Fibroblast of skin of abdomen (primary cell): ENCODE measurements at places on chromosomes 2 and 18.
A peak's percentile ranks its signal among the peaks of the same experiment; 100 is the strongest.

GRCh38 chr18:63775166-63775730 is at the start of gene SERPINB7:
SERPINB7 (plus strand) TSS chr18:63775418; CDS start chr18:63782373, 6,955 bp downstream.
- DNase-seq, result peak; percentile 93

DNA sequence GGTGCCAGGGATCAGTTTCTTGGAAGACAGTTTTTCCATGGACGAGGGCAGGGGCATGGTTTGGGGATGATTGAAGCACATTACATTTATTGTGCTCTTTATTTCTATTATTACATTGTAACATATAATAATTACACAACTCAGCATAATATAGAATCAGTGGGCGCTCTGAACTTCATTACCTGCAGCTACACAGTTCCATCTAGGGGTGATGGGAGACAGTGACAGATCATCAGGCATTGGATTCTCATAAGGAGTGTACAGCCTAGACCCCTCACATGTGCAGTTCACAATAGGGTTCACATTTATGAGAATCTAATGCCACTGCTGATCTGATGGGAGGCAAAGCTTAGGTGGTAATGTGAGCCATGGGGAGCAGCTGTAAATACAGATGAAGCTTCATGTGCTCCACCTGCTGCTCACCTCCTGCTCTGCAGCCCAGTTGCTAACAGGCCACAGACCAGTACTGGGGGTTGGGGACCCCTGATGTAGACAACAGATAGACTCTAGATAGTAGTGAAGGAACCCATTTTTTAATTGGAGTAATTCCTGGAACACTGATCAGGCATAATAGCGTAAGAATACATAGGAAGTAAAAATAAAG is 41.5 kb upstream of the MC4R start:
- peak; percentile 26 for DNase-seq

DNA sequence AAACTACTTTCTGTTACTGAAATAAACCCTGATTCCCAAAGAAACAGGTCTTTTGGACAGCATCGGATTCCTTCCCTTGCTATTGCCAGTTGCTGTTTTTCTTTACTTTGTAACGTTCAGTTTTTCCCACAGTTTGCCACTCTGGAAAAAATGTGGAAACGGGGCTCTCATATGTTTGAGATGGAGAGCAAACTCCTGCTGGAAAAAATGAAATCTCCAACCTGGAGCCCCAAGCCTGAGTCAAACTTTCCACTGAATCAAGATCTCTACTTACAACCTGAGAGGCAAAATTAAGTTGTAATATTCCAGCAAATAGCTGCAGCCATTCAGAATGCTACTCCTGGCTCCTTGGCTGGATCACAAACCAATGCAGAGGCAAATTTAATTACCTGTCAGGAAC is 270.7 kb downstream of the SRBD1 start:
- DNase-seq, result no peak

DNA sequence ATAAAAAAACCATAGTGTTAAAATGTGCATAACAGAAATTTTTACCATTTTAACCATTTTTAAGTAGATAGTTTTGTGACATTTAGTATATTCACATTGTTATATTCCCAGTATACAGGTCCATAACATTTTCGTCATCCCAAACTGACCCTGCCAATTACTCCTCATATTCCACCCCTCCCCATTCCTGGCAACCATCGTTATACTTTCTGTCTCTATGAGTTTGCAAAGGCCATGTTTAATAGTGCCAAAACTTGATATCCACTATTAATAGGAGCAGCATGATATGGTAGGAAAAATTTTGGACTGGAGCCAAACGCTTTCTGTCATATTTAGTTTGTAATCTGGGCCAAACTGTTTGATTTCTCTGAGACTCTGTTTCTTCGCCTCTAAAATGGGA is 30.9 kb downstream of the PLCL1 start:
- DNase-seq, result no peak

DNA sequence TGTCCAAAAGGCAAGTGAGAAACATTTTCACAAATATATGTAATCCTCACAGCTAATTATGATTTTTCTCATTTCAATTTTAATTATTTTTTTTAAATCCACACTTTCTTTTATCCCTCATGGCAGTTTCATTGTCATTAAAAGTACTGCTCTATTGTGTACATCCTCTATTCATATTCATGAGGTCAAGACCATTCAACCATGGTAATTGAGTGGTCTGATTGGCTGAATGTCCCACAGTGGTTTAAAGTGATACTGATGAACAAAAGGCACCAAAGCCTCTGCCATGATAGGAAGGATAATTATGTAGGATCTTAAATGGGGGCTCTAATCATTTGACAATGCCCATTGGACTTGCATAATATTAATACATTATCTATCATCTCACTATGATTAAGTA is 108.4 kb upstream of the EPHA4 start:
- no peak for DNase-seq

GRCh38 chr2:98477506-98477905 is 32.8 kb downstream of the INPP4A start:
- DNase-seq, result no peak

DNA sequence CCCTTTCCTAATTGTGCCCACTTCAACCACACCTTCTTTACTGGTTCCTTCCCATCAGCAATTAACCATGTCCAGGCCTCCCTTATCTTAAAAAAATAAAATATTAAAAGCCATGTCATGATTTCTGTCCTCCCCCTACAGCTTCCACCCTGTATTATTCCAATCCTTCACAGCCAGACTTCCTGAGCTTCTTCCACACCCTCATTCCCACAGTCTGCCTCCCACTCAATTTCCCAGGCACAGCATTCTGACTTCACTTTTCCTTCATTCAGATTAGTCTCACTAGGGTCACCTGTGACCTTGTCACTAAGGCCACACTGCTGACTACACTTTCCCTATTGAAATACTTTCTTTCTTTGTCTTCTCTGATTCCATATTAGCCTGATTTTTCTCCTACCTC is 159.4 kb downstream of the DIS3L2 start:
- DNase-seq, result no peak

- DNase-seq, result peak; percentile 88
These were observed 320.1 kb downstream of the OSR1 start for GRCh38 chr2:19038071-19039015.

- DNase-seq, result no peak
These were observed 161.8 kb downstream of the DLGAP1 start for GRCh38 chr18:4293337-4293736.

- peak; percentile 45 for DNase-seq
These were observed 100.1 kb downstream of the SLC25A12 start for GRCh38 chr2:171793691-171794678.

DNA sequence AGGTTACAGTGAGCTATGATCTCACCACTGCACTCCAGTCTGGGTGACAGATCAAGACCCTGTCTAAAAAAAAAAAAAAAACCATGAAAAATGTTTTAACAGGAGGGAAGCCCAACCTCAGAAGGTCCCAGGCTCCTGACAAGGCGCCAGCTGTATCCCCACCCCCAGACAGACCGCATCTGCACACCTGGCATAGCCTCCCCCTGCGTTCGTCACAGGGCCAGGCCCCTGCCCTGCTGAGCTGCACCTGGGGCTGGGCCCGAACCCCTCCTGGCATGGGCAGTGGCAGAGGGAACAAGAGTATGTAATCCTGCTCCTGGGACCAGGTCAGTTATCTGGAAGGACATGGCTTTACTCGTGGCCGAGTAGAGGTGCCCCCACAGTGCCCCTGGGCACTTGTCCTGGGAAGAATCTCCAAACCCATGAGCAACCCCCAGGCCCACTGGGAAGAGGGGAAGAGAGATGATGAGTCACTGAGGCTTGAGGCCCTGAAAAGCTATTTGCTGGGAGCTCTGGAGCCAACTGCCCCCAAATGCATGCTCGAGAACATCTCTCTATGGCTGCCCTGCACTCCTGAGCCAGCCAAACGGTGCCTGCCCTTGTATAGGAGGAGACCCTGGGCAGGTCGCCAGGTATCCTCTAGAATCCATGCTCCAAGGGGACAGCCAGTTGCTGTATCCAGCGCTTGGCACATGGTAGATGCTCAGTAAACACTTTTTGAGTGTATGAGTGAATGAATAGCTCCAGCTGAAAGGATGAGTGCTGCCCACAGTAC is 265.5 kb downstream of the ATAD2B start:
- no peak for DNase-seq

DNA sequence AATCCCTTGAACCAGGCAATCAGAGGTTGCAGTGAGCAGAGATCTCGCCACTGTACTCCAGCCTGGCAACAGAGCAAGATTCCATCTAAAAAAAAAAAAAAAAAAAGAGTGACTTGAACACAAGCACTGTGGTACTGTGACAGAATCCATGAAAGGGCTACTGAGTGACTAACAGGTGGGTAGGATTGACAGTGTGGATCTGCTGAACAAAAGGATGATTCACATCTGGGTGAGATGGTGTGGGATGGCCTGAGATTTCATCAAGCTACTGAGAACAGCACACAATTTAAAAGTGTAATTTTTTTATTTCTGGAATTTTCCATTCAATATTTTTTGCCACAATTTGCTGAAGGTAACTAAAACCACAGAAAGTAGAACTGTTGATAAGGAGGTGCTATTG is 13.3 kb upstream of the SP3 start:
- no peak for DNase-seq

- no peak for DNase-seq
These were observed 100.6 kb downstream of the TFCP2L1 start for GRCh38 chr2:121184248-121184862.

GRCh38 chr2:78967294-78967693 is 58.2 kb upstream of the REG3G start:
- no peak for DNase-seq

- no peak for DNase-seq
These were observed 116.9 kb downstream of the SMAD7 start for GRCh38 chr18:48833701-48834412.

- peak; percentile 55 for DNase-seq
These were observed 102.0 kb upstream of the LRATD1 start for GRCh38 chr2:14530506-14530905.

GRCh38 chr18:23528580-23529472 is 25.5 kb downstream of the RMC1 start:
- no peak for DNase-seq

GRCh38 chr2:71277536-71278103 is 50.7 kb upstream of the PAIP2B start:
- peak; percentile 2 for DNase-seq

- DNase-seq, result no peak
These were observed 221.4 kb upstream of the ST6GAL2 start for GRCh38 chr2:107107351-107107750.

GRCh38 chr18:31506024-31506742 is 8.2 kb downstream of the DSG2 start:
- peak; percentile 16 for DNase-seq

DNA sequence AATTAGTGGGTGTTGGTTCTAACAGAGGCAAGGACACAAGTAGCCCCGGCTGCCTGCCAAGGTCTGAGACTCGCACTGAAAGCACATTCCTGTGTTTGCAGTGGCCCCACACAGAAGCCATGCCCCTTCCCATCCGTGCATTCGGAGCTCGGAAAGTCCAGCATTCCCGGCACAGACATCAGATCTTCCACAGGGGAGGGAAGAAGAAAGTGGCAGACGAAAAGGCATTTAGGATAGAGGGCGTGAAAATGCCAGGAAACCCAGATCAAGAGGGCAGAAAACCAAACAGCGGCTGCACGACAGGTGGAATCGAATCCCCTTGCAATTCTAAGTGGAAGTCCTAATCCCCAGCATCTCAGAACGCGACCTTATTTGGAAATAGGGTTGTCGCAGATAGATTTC is 105.5 kb upstream of the ASB18 start:
- DNase-seq, result no peak

GRCh38 chr2:120857931-120858330 is 122.3 kb downstream of the GLI2 start:
- no peak for DNase-seq

DNA sequence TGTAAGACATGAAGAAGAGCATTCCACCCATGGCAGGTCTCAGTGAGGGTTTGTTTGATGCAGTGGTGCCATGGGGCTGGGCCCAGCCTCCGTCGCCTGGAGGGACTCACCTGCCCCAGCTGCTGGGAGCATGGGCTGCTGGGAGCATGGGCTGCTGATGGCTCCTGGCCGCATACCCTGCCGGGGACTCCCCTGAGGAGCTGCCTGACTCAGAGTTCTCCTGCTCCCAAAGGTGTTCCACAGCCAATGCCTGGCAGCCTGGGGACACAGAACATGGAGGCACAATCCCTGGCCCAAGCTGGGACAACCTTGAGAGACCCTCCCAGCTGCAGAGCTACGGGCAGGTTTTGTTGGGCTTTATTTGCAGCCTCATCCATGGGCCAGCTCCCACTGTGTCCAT is 108.4 kb downstream of the COPS8 start:
- DNase-seq, result no peak

DNA sequence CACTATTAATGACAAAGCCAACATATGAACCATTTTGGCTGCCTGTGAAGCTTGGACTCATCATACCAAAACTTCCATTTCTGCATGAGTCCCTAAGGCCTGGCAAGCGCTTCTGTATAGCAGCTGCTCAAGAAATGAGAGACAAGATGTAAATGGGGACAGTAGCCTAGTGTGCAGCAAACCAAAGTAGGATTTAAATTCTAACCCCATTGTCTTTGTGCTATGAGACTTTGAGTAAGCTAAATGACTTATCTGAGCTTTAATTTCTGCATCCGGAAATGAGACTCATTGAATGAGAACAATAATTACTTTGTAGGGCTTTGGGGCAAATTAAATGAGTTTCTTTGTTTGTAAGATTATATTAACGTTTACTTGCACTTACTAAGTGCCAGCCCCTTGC is 536.4 kb upstream of the CDH7 start:
- no peak for DNase-seq

DNA sequence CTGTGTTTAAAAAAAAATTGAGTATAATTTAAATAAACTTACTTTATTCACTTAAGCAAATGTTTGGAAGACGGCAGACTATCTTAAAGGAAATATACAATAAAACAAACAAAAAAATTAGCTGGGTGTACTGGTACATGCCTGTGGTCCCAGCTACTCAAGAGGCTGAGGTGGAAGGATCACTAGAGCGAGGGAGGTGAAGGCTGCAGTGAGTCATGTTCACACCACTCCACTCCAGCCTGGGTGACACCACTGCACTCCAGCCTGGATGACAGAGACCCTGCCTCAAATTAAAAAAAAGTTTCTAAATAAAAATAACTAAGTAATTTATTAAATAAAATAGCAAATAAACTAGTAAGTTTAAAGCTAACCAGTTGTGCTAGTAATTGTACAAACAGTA is 7.5 kb downstream of the PUM2 start:
- no peak for DNase-seq

- DNase-seq, result no peak
These were observed 75.7 kb downstream of the ZAP70 start for GRCh38 chr2:97788986-97789644.

- DNase-seq, result no peak
These were observed 202.7 kb downstream of the EIPR1 start for GRCh38 chr2:3174626-3175567.

GRCh38 chr18:62335494-62335893 is 10.4 kb downstream of the TNFRSF11A start:
- no peak for DNase-seq

- DNase-seq, result no peak
These were observed 21.2 kb downstream of the GORASP2 start for GRCh38 chr2:170950221-170950761.

- no peak for DNase-seq
These were observed 155.3 kb downstream of the TFCP2L1 start for GRCh38 chr2:121129692-121130091.

DNA sequence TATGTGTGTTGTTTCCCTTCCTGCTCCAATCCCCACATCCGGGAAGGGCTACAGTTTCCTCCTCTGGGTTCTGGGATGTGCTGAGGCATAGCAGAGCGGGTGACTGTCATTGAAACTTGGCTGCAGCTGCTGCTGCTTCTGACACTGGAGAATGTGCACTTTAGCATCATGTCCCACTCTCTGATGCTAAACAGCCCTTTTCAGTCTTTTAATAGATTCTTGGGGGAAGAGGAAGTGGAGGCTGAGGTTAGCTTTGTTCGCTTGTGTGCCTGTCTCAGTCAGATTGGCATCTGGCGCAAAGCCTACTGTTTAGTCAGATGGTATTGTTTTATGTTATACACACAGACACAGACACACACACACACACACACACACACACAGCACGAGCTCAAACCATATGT is 136.5 kb upstream of the RND3 start:
- DNase-seq, result peak; percentile 72
